ENCODE measurements at places on chromosomes 12 and 14.

DNA sequence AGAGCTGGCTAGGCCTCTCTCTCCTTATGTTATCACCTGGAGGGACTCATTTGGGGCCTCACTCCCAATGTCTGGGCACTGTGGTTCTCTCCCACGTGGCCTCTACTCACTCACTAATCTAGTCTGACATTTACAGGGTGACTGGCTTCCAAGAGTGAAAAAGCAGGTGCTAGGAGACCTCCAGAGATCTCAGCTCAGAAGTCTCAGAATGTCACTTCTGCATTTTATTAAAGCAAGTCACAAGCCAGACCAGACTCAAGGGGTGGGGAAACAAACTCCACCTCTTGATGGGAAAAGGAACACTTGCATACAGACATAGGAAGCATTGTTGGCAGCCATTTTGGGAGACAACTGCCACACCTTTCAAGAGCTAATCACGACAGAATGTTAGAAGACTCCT, 175.9 kb downstream of the MON2 start:
- no peak for DNase-seq

DNA sequence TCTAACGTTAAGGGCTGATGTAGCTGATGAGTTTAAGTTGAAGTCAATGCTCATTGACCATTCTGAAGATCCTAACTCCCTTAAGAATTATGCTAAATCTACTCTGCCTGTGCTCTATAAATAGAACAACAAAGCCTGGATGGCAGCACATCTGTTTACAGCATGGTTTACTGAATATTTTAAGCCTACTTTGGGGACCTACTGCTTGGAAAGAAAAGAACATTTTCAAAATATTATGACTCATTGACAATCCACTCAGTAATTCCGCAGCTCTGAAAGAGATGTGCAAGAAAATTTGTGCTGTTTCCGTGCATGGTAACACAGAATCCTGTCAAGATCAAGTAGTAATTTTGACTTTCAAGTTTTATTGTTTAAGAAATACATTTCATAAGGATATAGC, 35.0 kb upstream of the NAV3 start:
- no peak for DNase-seq

DNA sequence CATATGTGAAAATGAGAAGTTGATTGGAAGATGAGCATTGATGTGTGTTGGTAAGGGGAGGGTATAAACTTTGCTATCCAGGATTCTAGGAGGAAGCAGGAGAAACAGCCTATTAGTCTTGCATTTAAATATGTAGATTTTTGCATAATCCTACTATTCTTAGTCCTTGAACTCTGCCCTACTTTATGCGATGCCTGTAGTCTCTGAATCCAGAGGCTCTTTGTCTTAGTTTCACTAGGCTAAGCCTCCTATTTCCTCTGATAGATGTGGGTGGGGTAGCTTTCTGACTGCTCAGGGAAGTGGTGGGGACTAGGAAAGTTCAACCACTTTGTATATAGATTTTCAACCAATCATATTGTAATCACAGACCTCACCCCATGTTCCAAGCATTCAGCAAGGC, 49.5 kb upstream of the KCNC2 start:
- no peak for DNase-seq

DNA sequence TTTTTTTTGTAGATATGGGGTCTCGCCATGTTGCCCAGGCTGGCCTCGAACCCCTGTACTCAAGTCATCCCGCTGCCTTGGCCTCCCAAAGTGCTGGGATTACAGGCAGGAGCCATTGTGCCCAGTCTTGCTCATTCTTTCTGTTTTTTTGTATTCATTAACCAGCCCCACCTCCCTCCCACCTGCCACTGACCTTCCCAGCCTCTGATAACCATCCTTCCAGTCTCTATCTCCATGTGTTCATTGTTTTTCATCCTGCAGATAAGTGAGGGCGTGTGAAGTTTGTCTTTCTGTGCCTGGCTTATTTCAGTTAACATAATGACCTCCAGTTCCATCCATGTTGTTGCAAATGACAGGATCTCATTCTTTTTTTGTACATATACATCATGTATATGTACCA, 19.0 kb downstream of the MYL2 start:
- DNase-seq: no peak

- DNase-seq: no peak
Observed at GRCh38 chr12:11717519-11717961, 68.1 kb downstream of the ETV6 start.

- no peak for DNase-seq
Observed at GRCh38 chr12:107791465-107792089, 17.1 kb downstream of the ASCL4 start.

- DNase-seq: no peak
Observed at GRCh38 chr12:58811346-58811745, 109.0 kb downstream of the LRIG3 start.

DNA sequence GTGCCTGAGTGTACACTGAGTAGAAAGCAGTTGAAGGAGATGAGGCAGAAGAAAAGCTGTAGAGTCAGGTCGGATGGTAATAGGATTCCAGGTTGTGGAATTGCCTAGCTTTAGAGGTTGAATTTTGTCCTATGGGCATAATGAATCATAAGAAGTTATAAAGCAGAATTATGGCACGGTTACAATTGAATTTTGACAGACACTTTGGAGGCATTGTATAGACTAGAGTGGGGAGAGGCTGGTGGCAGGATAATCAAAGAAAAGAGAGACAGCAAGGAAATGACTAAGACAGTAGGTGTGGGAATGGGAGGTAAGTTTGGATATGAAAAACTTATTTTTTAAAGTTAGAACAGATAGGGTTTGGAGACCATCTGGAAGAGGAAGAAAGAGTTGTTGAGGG, 102.6 kb downstream of the NTN4 start:
- DNase-seq: no peak

GRCh38 chr12:48999371-49000131, at the start of gene DDN:
Gene DDN (minus strand): TSS chr12:48999375. CDS start chr12:48999287, 88 bp downstream.
- DNase-seq: no peak

GRCh38 chr12:75103822-75104221, 105.8 kb downstream of the KCNC2 start:
- DNase-seq: no peak

DNA sequence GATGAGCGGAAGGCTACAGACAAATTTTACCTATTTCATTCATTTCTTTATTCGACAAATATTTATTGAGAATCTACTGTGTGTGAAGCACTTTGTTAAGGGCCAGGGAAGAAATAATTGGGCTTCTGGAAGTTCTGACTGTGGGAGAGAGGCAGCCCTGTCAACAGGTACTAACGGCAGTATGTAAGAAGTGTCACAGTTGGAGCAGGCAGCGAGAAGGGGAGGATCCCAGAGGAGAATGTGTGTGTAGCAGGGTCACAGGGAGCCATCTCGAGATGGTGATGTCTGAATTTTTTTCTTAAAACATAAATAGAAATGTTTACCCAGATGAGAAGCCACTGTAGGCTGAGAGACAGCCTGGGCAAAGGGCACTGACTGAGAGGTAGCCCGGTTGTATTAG, 163.3 kb upstream of the SLC38A2 start:
- no peak for DNase-seq

- DNase-seq: no peak
Observed at GRCh38 chr12:43057566-43057965, 468.0 kb upstream of the PRICKLE1 start.

DNA sequence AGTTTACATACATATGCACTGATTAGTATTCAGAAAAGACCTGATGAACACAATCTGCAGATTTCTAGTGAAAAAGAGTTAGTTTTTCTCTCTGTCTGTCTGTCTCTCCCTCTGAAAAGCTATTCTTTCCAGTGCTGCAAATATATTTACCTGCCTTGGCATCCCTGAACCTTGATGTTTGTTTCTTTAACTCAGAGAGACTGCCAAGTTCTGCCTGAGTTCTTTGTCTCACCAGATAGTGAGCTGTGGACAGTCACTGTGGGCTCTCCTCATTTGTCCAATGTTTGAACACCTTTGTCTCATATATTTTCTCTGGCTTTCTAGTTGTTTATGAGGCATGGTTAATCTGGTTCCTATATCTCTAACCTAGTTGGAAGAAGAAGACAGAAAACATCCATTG, 250.4 kb downstream of the SOX5 start:
- DNase-seq: no peak

DNA sequence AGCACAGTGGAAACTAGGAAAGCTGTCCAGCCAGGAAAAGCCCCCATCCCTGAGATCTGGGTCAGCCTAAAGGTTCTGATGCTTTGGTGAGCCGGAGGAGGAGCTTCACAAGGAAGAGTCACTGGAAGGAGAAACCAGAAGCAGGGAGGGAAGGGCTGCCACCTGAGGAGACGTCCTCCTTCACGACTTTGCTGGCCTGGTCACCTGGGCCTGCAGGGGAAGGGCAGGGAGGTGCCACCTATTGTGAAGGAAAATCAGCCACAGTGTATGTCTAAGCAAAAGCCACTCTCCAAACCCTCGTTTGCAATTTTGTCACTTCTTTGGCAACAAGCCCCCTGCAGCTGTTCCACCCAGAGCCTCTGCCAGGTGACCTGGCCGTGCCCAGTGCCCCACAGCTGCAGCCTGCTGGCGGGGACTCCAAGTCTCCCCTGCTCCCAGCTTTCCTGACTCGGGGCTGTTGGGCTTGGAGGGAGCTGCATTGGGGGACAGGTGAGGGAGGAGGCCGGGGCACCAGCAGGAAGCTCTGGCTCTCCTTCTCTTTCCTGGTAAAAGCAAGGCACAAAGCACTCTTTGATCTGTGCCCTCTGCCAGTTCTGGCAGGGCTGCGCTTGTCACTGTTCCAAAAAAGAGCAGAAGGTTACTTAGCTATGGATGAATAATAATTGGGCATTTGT, 120.9 kb upstream of the BCL2L14 start:
- peak; percentile 30 for DNase-seq

GRCh38 chr12:59194794-59195193, 274.5 kb upstream of the LRIG3 start:
- DNase-seq: no peak

DNA sequence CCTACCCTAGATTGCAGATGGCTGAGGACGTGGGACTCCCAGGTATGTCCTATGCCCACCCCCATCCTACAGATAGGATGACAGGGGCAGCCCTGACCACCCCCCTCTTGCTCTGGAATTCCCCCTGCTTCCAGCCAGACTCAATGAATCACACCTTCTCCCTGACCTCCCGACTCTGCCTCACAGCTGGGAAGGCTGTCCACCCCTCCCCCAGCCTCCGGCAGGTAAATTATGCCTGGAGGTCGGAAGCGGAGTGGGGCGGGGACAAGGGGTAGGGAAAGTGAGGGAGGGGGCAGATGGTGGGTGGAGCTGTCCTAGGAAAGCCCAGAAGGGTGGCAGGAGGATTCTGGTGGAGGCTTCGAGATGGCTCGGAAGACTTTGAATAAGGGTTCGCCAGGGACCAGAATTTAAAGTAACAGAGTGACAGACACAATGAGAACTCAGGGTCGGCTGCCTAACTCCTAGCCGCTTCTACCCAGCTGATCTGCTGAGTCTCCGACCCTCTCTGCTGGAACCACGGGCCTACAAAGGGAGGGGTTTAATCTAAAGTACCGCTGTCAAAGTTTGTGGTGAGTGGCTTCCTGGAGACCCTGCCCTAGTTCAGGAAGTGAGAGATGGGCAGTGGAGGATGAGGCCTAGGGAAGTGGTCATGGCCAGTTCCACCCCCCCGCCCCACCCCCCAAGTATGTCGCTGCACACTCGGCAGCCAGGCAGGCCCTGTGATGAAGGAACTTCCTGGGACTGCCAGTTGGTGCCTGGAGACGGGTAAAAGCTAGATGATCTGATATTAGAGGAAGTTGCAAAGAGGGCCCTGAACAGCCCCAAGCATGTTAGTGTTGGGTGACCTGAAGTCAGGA, 4.2 kb downstream of the PLEKHG3 start:
- no peak for DNase-seq

DNA sequence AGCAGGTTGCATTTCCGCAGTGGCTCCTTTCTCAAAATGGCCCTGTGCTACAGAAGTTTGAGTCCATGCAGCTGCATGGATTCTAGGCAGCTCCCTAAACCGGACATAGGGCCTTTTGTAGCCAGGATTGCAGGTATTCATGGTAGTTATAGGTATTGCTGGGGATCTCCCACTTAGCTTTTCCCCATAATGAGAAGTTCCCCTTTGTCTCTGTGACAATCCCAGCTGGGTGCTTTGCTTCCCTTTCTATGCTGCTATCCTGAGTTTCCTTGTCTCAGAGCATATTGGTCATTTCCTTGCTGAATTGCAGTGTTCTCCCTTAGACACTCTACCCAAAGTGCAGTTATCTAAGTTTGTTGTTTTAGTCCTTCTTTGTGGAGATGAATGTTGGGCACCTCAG, 120.9 kb upstream of the MIS18BP1 start:
- no peak for DNase-seq

DNA sequence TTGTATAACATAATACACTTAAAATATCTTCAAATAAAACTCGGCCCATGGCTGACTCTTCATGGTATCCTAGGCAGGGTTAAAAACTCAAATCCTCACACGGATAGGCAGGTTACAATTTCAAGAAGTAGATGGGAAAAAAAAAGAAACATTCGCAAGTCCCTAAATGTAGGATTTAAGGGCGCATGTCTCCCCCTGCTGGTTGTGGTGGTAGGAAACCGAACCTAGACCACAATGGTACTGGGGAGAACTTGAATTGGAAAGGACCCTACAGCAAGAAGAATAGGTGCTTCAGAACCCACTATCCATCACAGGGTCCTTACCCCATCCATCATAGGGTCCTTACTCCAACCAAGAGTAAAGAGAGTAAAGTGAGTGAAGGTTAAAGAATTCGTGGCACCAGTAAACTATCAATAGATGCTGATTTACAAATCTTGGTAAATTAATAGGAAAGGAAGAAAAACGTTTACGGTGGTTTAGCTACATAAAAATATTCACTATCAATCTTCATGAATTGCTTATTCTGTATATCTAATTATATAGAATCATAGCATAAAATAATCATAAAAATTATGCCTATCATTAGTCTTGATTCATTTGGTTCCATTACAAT, 3.3 kb upstream of the CIPC start:
- peak; percentile 69 for DNase-seq

- DNase-seq: no peak
Observed at GRCh38 chr14:69208666-69209065, 17.4 kb downstream of the EXD2 start.

DNA sequence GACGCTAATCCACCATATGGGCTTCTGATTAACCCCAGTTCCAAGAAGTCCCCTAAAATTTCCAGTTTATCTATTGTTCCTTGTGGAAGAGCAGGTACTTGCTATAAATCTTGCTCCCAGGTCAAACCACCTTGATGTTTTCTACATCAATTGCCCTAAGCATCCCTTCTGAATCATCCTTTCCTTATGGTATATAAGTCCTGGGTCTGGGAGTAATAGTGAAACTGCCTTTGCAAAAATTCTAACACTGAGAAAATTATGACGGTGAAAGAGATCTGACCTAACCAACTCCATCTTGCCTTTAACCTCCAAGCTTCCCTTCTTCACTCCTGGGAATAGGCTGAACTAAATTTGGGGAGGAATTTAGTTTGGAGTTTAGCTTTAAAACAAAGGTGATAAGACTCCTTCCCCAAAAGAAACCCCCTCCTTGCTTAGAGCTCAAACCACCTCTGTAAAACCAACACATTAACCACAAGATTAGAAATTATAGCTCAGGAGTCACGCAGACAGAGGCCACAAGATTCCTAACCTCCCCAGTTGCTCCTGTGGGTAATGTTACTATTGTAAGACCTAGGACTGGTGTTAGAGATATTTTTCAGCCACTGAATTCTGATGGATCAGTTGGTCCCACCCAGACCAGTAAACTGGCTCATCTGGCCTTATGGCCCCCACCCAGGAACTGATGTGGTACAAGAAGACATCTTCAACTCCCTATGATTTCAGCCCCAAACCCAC, 33.8 kb upstream of the DTX1 start:
- DNase-seq: no peak
